ENCODE measurements at places on chromosomes 5 and 9. TPM values are rescaled to one million over a fixed set of nuclear protein-coding genes. Genes with fewer than 3 reads are reported as not detected.
A peak's percentile ranks its signal among the peaks of the same experiment; 100 is the strongest.

DNA sequence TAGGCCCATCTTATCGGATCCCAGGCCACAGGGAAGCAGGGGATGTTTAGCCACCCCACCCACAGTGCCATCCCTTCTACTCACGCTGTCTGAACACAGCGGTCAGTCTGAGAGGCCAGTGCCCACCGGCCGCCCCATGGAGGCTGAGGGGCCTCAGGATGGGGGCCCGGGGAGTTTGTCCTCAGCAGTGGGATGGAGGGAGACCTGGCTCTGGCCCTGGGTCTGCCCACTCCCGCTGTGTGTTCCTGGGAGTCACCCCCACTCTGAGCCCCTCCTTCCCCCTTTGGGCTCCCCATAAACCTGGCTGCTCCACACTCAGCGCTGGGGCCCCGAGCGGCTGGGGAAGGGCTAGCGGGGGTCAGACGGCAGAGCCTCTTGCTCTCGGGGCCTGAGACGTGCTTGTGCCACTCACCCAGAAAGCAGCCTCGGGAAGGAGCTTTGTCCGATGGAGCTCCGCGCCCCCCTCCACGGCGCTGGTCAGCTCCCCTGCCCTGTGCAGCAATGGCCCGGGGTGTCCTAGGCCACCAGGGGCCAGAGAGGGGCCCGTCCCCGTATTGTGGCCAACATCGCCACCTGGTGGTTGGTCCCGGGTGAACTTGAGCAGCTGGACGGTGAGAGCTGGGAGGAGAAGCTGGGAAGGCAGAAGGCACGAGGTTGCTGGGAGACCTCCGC is 10.9 kb upstream of the LAMC3 start:
- DNase-seq, result peak; percentile 54

GRCh38 chr5:58191443-58191842 is 268.4 kb downstream of the PLK2 start:
- DNase-seq, result no peak

- no peak for DNase-seq
Measured at GRCh38 chr9:122088880-122089706, 4.0 kb downstream of the TTLL11 start.

GRCh38 chr9:98378206-98378780 is 122.8 kb upstream of the TBC1D2 start:
- DNase-seq, result no peak

- no peak for DNase-seq
Measured at GRCh38 chr9:113632776-113633590, 169.5 kb downstream of the RGS3 start.

- DNase-seq, result no peak
Measured at GRCh38 chr9:121309171-121309570, 41.2 kb downstream of the GSN start.

- peak; percentile 53 for DNase-seq
Measured at GRCh38 chr9:125829743-125830142, 82.6 kb downstream of the PBX3 start.

GRCh38 chr9:138061631-138062030 is 184.0 kb downstream of the CACNA1B start:
- DNase-seq, result no peak

DNA sequence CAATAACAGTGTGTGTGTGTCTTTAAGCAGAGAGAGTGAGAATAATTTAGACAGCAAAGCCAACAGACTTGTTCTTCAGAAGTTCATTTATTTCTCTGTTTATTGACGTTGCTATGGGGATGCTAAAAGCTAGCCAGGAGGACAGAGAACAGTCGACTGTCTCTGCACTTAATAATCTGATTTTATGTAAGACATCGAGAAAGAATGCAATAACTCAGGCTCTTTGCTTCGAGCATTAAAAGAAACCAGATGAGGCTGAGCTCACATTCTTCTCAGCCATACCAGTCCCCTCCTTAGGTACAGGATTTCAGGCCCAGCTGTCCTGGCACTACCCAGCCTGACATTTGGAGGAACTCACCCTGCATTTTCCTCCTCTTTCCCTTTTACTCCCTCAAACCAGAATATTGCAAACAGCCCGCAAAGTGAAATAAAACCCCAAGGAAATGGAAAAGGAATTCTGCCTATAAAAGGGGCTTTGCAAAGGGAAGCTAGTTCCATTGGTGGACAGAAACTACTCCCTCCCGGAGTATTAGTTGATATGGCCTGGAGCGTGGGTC is 44.5 kb upstream of the DPYSL3 start:
- no peak for DNase-seq

IFNA2 gene
- total RNA-seq, result not detected

TOR1A gene
- total RNA-seq, result 22.9 TPM

RETREG1 gene
- not detected for total RNA-seq

IER5L gene
- 11.2 TPM for total RNA-seq

SPINK6 gene
- not detected for total RNA-seq

SPATA31D4 gene
- not detected for total RNA-seq

All from dermis microvascular lymphatic vessel endothelial cell (primary cell).